CD14-positive monocyte (primary cell): ENCODE measurements at places on chromosomes 4 and X. TPM values are rescaled to one million over a fixed set of nuclear protein-coding genes. Genes with fewer than 3 reads are reported as not detected.
A peak's percentile ranks its signal among the peaks of the same experiment; 100 is the strongest.

- no peak for DNase-seq
These were observed 1067.7 kb upstream of the PABPC4L start for GRCh38 chr4:135269125-135269890.

DNA sequence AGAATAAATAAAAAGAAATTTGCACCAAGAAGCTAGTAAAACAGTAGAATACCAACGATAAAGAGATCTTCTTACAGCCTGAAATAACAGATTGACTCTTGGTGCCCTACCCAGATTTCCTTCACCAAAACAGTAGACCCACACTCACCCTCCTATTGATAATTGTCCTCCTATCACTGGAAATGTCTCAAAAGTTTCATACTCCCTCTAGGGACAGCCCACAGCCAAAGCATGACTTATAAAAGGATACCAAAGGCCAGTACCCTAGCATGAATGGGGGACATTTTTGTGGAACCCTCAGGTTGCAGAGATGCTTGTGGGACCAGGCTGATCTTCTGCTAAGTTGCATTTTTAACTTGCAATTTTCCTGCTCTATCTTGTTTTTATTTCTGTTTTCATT is 104.1 kb downstream of the INPP4B start:
- DNase-seq, result no peak

DNA sequence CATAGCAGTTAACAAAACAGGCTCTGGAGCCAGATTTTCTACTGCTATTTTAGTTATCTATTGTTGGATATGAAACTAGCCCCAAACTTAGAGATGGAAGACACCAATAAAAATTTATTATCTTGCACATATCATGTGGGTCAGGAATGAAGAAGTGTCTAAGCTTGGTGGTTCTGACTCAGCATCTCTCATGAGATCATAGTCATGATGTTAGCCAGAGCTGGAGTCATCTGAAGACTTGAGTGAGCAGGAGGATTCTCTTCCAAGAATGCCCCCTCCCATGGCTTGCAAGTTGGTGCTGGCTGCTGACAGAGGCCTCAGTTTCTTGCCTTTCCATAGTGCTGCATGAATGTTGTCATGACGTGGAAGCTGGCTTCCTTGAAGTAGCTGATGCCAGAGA is 68.2 kb upstream of the TAPT1 start:
- no peak for DNase-seq

DNA sequence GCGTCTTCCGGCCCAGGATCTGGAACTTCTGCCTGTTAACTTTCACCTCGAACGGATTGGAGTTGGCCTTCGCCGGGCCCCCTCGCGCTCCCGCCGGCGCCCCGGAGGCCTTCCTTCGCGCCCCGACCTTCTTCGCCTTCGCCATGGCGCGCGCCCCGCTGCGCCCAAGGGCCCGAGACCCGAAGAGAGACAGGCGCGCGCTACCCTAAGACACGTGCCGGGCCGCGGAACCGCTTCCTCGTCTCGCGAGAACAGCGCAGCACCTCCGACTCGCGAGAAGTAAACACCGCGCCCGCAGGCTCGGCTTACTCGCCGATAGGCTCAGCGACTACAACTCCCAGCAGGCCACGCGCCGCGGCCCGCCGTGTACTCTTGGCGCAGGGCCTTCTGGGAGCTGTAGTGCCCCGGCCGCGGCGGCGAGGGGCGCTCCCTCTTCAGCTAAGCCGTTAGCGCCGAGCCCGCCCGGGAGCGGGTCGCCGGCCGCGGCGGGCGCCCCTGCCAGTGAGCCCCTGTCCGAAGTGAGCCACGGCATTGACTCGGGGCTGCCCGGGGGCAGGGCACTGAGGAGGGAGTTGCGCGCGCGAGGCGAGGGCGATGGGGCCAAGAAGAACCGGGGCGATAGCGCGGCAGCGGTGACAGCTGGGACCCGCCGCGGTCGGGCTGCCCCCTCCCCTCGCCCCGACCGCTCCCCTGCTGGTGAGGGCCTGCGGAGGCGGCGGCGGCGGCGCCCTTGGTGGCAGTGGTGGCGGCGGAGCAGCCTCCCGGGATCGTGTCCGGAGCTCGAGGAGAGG is at the start of the genes GRK4 and NOP14:
Gene GRK4, plus strand, starts transcription at position 397 of the 791 bp plus-strand sequence. CDS start 500 bp downstream, outside the sequence.
Gene NOP14, minus strand, starts transcription at position 232 of the 791 bp plus-strand sequence. Its CDS starts 87 bp downstream, at position 145.
- DNase-seq, result peak; percentile 97

DNA sequence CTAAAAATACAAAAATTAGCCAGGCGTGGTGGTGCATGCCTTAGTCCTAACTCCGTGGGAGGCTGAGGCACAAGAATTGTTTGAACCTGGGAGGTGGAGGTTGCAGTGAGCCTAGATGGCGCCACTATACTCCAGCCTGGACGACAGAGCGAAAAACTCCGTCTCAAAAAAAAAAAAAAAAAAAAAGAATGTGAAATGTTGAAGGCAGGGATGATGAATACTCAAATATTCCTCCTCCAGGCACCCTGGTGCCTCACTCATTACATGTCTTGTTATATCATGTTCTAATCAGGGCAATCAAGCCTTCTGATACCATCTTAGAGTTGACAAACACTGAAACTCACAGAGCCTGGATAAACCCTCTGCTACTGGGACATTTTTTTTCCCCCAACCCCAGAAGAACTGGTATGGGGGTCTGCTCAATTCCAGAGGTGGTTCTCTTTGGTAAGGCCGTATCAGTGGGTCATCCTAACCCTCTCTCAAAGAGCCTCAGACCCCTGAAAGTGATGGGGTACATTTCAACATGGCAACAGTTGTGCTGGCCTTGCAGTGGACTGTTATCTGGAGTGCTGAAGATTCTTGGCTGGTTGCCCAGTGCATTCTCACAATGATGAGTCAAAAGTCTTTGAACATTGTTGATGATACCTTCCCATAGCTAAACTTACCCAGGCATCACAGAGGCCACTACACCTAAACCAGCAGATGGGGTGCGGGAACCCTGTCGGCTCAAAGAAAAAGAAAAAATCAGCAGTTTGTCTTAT is 2.4 kb upstream of the SH3KBP1 start:
- no peak for DNase-seq

DNA sequence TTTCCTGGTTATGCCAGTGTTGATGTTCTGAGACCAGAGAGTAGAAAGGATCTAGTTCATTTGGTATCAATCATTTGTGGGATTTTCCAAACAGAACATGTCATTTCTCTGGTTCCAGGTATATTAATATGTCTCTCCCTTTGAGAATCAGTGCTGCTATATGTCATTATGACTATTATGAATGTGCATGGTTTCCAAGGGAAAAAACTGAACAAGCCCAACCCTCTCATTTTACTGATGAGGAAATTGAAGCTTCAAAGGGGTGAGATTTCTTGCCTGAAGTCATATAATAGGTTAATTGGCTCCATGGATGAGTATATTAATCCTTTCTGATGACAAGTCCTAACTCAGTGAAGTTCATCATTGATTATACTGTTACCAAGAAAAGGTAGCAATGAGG is 31.9 kb downstream of the RUFY3 start:
- no peak for DNase-seq

The SLC2A9 gene
- 34.7 TPM for polyA plus RNA-seq

The FGB gene
- not detected for polyA plus RNA-seq

The HAND2 gene
- polyA plus RNA-seq, result not detected

DNA sequence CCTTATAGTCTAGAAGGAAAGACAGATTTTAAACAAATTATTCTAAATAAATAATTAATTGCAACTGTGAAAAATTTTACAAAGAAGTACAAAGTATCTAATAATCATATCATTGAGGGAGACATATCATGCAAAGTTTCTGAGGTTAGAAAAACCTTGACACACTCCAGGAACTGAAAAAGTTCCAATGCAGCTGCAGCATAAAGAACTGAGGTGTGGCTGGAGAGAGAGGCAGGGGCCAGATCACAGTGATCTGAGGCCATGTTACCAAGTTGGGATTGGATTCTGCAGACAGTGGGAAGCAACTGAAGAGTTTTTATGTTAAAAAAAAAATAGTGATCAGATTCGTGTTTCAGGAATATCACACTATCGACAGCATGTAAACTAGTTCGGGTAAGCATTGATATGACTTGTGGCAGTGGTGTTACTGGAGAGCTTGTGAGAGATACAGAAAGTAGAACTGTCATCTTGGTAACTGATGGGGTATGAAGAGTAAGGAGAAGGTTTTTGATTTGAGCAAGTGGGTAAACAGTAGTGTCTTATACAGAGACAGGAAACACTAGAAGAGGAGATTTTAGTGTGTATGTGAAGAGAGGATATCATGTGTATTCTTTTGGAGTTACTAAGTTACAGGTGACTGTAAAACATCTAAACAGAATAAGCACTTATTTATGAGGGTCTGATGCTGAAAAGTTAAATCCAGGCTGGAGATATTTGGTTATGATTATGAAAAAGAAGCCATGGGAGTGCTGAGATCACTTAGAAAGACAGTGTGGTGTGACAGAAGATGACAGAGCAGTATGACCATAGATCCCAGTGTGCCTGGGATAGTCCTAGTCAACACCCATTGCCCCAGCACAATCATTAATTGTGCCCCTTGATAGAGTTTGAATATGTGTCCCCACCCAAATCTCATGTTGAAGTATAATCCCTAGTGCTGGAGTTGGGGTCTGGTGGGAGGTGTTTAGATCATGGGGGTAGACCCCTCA is 15.6 kb upstream of the SPRY1 start:
- no peak for DNase-seq

- DNase-seq, result peak; percentile 20
These were observed 691 bp downstream of the SCARB2 start for GRCh38 chr4:76212851-76213414.

GRCh38 chrX:35798042-35798441 is at the start of gene MAGEB16:
TSS of gene MAGEB16 (plus strand) at chrX:35798342. CDS start at chrX:35802197, 3,855 bp downstream.
- no peak for DNase-seq

The FBXL5 gene
- polyA plus RNA-seq, result 87.0 and 172 TPM in 2 replicates

- DNase-seq, result no peak
These were observed 16.2 kb downstream of the RASSF6 start for GRCh38 chr4:73603854-73604584.

The LRRC66 gene
- polyA plus RNA-seq, result 0.03 TPM in 1 of 2 replicates, not detected in the other

The CT45A1 gene
- polyA plus RNA-seq, result not detected

DNA sequence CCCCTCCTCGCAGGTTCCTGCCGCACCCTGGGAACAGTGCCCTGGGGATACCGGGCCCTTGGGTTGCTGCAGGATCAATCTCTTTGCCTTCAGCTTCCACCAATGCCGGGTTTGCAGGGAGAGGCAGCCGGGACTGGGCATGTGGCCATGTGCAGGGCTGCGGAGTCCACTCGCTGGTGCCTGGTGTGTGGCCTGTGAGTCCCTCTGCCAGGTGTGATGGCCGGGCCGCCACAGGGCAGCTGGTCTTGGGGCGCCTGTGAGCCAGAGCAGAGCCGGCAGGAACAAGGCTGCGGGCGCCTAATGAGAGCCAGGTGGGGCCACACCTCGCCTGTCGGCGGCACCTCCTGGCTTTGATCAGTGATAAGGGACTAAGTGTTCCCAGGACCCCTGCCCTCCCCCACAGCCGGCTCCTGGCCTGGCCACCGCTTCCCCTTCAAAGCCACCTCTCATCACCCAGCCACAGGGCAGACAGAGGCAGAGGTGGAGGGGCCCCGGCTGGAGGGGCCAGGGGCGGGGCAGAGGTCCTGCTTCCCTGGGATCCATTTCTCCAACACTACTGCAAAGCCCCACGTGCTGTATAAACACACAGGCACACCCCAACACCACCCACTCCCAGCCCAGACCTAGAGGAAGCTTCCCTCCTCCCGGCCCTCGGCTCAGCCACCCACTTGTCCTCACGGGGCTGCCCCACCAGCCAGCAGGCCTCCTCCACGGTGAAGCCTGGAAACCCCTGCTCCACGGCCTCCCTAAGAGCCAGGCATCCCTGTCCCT is 132.7 kb downstream of the CPZ start:
- DNase-seq, result no peak

GRCh38 chrX:31546126-31546525 is 474.3 kb upstream of the FTHL17 start:
- no peak for DNase-seq

The OTC gene
- not detected for polyA plus RNA-seq

DNA sequence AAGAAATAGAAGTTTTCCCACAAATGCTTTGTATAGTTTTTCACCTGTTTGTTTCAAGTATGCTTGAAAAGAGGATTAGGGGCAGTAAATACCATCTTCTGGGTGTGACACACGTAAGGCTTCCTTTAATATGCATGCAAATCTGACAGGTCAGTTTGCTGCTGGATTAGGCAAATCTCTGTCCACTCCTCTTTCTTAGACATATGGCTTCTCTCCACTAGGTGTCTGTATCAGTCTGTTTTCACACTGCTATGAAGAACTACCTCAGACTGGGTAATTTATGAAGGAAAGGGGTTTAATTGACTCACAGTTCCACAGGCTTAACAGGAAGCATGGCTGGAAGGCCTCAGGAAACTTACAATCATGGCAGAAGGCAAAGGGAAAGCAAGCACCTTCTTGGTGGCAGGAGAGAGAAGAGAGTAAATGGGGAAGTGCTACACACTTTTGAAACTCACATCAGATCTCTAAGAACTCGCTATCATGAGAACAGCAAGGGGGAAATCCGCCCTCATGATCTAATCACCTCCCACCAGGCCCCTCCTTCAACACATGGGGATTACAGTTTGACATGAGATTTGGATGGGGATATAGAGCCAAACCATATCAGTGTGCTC is 66.9 kb downstream of the TAB3 start:
- DNase-seq, result peak; percentile 31

DNA sequence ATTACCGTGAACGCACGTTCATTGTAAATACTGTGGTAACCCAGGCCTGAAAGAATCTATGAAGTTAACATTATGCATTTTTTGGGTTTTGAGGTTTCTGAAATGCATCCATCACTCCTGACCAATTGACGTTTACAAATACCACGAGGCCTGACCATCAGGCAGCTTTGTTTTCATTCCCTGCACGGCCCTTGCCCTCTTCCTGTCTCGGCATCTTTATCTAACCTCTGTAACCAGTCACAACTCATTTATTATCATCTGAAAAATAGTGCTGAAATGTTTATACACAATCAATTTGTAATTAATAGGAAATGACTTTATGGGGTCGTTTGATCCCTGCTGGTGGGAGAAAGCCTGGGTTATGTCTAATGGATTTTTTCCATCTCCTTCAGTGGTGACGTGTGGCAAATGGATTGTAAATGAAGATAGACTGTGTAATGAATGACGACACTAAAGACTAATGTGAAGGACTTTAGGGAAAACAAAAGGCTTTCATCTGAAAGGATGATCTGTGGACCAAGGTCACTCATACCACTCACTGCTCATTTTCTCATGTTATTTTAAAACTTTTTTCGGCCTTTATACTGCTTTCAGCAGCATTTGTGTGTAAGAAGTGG is 102.7 kb upstream of the SORBS2 start:
- DNase-seq, result no peak

DNA sequence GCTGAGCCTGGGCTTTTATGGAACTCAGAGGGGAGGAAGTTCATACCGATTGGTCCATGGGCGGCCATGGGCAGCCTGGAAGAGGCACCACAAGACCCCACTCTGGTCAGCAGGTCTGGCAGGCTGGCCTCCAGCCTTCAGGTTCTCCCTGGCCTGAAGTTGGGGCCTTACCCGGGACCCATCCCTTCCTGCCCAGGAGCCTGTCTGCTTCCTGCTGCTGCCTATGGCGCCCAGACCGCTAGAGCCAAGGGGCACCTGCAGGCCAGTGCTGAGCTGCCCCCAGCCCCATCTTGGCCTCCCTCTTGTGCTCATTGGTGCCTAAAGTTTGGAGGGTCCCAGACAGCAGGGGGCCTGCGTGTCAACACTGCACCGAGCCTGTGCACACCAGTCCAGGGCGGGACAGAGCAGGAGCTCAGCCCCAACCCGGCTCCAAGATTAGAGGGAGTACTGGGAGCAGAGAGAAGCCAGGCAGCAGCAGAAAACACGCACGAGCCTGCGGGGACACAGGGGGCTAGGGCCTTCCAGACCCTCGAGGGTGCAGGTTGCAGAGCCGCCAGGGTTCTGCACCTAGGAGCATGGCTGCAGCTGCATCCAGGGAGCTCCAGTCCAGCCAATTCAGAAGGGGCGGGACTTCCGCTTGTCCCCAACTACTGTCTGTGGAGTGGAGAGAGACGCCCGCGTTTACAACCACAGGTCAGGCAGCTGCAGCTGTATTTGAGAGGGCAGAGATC is 30.7 kb upstream of the ZNF280C start:
- no peak for DNase-seq
